ENCODE measurements at places on chromosomes 13 and 19.

DNA sequence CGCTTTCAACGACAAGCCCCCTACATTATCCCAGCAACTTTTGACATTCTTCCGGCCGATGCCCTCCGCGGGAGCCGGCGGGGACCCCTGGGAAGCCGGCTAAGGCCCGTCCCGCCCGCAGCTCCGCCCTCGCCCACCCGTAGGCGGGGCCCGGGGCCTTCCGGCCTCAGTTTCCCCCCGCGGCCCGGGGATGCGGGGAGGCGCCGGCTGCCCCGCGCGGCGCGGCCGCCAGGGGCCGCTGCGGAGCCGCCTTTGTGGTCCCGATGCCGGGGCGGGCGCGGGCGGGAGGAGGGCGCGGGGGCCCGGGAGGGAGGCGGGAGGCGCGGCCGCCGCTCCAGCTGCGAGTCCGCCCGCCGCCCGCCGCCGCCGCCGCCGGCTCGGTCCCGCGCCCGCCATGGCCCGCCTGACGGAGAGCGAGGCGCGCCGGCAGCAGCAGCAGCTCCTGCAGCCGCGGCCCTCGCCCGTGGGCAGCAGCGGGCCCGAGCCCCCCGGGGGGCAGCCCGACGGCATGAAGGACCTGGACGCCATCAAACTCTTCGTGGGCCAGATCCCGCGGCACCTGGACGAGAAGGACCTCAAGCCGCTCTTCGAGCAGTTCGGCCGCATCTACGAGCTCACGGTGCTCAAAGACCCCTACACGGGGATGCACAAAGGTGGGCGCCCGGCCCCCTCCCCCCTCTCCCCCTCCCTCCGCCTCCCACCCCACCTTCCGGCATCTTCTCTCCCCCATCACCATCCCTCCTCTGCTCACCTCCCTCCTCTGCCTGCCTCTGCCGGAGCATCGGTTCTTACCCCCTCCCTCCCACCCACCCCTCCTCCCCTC is at the start of gene CELF5:
TSS of gene CELF5 (plus strand) at position 316 of the 823 bp plus-strand sequence. CDS start at position 395, 79 bp downstream.
- no peak for DNase-seq

GRCh38 chr19:11931051-11931450 is 6.1 kb downstream of the ZNF700 start:
- no peak for DNase-seq

DNA sequence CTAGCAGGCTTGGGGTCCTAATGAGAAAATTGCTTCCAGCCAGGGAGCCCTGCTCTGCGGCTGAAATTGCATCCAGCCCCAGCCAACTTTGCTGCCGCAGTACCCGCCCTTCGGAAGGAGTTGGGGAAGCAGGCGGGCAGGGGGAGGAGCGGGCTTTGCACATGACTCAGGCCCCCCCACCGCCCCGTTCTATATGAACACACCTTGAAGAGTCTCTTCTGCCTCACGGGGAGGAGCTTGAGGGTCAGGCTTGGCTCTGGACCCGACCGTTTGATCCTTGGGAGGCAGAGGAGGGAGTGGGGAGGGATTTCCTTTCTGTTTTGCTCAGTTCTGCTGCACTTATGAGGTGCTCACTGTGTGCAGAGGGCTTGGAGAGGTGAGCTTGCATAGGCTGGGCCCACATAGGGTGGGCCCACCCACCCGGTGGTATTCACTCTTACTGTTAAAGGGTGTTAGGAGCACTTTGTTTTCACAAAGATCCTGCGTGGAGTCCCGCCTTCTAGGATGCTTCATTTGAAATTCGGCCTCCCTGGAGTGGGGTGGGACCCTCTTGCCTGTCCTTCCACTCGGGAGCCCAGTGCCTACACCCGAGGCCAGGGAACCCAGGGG is 46.5 kb downstream of the LYL1 start:
- no peak for DNase-seq

DNA sequence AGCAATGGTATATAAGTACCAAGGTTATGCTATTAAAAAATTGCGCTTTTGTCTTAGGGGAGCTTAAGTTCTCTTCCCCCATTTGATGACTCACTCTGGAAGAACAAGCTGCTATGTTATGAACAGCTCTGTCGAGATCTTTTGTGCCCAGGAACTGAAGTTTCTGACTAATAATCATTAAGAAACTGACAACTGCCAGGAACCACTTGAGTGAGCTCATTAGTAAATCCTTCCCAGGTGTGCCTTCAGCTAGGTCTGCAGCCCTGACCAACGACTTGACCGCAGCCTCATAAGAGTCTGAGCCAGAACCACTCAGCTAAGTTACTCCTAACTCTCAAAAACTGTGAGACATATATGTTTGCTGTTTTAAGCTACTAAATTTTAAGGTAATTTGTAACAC is 147.8 kb downstream of the SLITRK6 start:
- DNase-seq, result no peak

DNA sequence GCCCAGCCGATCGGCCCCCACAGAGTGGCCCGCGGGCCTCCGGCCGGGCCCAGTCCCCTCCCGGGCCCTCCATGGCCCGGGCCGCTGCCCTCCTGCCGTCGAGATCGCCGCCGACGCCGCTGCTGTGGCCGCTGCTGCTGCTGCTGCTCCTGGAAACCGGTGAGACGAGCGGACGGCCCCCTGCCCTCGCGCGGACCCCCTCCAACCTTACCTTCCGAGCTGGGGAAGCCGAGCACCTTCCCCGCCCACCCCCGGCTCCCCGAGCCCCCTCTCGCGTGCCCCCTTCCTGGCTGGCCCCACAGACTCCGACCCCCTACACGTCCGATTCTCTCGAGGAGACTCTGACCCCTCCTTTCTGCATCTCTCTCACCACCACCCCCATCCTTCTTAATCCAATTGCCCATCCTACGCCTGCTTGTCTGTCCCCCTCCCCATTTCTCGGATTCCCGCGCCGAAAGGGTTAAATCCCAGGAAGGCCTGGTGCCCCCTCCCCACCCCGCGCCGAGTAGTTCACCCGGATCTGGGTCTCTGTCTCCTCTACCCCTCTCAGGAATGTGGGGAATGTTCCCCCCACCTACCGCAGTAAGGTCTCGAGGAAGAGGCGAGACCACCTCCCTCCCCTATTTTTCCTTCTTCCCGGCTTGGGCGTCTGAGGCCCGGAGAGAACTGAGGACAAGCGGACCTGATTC is 502 bp downstream of the NECTIN2 start:
- DNase-seq, result no peak

- DNase-seq, result no peak
These were observed 30.7 kb downstream of the HTR2A start for GRCh38 chr13:46866150-46866549.

DNA sequence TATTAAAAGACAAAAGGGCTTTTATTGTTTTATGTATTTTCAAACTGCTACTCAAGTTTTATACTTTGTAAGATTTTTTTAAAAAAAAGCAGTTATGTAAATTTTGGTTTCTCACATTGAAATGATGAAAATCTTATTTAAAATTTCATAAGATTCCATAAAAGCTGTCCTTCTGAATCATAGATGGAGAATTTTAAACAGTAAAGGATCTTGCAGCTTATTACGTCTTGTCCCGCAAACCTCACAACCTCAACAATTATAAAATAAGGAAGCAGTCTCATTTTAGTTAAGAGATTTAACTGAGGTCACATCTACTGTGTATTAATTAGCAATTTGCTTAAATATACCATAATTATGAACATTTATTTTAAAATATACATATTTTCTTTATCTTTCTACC is 581.0 kb upstream of the SPRY2 start:
- no peak for DNase-seq

DNA sequence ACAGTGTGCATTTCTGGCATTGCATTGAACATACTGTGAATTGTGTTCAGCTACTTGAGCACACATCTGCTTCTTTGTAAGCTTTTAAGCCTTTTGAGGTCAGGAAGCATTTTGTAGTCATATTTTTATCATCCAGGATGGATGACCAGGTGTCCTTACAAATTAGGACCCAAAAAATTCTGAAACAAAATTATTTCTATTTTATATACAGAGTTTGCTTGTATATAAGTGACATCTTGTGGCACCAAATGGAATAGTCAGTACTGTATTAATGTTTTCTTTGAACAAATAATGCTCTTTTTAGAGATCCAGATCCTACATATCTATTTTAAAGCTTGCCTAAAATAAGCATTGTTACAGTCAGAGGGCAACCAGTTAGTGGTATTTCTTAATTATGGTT is 9.5 kb upstream of the SUPT20H start:
- no peak for DNase-seq

DNA sequence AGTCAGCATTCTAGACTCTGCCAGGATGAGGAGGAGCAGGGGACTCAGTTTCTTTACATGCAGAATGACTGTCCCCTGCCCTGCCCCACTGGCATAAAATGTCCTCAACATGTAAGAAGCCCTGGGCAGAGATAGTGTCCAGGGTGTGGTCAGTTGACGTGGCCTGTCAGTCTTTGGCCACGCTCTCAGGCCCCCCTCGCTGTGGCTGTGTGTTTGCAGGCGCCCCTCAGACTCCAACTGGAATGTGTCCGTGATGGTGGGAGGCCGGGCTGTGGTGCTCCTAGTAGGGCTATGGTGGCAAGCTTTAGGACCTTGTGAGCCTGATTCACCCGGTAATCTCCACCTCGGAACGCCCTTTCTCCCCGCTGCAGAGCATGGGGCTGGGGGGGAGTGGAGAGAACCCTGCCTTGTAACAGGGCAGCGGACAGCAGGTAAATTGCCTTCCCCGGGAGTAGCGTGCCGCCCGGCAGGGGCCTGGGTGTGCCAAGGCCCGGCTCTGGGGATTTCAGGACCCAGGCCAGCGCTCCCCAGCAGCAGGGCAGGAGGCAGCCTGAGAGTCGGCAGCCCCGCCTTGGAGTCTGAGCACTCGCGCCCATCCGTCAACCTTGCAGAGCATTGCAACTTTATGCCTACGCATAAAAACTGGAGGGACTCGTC is 62.3 kb downstream of the CHST8 start:
- DNase-seq, result no peak

GRCh38 chr19:39053276-39054090 is 21.1 kb upstream of the FBXO27 start:
- no peak for DNase-seq

GRCh38 chr13:73778242-73778864 is 355.9 kb downstream of the KLF12 start:
- DNase-seq, result no peak

DNA sequence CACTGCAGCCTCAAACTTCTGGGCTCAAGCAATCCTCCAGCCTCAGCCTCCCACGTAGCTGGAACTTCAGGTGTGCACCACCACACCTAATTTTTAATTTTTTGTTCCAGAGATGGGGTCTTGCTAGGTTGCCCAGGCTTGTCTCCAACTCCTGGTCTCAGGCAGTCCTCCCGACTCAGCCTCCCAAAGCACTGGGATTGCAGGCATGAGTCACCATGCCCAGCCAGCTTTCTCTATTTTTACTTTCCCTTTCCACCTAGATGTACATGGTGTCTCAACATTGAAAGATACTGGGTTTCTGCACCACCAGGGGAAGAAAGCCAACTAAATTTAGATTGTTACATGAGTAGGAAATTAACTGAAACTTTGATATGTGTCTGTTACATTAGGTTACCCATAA is 13.8 kb upstream of the ZNF846 start:
- no peak for DNase-seq

DNA sequence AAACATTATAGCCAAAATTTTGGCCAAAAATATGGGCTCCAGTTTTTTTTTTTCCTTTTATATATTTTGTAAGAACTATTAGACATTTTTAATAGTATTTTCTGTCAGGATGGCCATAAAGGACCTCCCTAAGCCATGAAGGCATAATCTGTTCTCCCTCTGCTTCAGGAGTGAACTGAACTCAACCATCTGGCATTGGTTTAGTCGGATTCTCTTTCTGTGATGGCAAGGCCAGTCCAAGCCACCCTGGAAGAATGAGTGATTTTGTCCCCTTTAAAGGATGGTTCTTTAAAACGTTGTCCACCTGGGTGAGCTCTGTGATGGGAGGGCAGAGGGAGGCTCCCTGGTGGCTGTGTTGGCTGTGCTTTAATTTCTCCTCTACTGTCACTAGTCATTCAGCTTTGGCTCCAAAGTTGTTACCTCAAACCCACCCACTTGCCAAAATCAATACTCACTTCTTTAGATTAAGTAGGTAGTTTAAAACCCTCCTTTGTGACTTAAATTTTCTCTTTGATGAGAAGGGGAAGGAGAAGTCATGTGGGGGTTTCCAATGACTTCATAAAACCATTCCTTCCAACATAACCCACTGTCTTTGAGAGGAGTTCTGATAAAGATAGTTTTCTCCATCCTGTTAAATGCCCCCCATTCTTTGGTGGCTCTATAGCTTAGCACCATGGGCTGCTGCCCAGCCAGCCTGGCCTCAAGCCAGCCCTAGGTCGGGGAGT is 4.4 kb downstream of the TNFRSF19 start:
- no peak for DNase-seq

DNA sequence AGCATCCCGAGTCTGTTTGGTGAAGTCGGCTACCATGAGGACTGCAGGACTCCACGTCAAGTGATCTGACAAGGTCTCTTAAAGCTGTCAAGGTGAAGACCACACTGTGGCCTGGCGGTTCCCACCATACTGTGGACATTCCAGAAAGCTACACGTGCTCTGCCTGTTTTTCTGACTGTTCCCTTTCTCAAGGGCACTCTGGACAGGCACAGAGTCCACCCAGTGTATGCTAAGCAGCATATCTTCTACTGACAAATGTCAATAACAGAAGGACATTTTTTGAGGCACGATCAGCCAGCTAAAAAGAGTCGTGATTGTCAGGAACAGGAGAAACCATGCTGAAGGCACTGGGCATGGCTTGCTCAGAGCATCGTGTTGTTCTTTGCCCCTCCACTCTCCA is 12.8 kb upstream of the WASF3 start:
- DNase-seq, result no peak

DNA sequence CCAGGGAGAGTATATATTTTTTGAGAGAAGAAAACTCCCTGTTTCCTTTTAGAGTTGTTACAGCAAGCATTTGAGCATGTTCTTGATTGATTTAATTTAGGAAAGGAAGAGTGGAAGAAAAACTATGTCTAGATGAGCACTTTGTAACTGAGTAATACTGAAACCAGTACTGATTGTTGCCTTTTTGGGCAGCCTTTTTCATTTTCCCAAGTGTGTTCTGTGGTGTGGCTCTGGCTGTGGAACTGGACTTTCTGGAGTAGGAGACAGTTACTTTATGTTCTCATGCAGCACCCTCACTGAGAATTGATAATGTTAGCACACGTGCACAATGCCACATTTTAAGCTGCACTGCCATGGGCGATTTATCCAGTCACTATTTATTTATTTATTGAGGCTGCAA is 211.5 kb downstream of the LMO7 start:
- DNase-seq, result no peak

DNA sequence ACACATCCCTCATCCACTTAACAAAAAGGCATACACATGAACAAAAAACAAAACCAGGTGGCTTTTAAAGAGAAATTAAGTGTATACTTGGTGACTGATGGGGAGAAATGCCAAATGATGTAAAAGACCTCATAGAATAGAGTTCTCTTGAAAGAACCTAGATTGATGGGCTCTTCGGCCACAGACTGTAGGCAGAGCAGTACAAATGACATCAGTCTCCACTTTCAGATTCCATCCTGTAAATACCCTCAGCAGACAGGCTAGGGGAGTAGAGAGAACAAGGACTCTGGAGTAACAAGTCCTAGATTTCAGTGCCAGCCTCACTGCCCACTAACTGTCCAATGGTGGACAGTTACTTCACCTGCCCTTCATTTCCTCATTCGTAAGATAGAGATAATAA is 203.8 kb downstream of the MZT1 start:
- no peak for DNase-seq

- DNase-seq, result no peak
These were observed 44.8 kb downstream of the BRD4 start for GRCh38 chr19:15287496-15287895.

All from NCI-H2081 treated with DMSO at 0.1 percent for 48 hours (cell line).